ENCODE measurements at places on chromosomes 2 and 18. TPM values are rescaled to one million over a fixed set of nuclear protein-coding genes. Genes with fewer than 3 reads are reported as not detected.

Gene MROH2A
- not detected for polyA plus RNA-seq

Gene ABCG5
- not detected for polyA plus RNA-seq

Gene SOCS6
- polyA plus RNA-seq = 8.6 TPM

- no peak for DNase-seq
Observed at GRCh38 chr2:30040147-30040546, 106.7 kb upstream of the YPEL5 start.

- DNase-seq = no peak
Observed at GRCh38 chr2:120747281-120747680, 11.6 kb downstream of the GLI2 start.

DNA sequence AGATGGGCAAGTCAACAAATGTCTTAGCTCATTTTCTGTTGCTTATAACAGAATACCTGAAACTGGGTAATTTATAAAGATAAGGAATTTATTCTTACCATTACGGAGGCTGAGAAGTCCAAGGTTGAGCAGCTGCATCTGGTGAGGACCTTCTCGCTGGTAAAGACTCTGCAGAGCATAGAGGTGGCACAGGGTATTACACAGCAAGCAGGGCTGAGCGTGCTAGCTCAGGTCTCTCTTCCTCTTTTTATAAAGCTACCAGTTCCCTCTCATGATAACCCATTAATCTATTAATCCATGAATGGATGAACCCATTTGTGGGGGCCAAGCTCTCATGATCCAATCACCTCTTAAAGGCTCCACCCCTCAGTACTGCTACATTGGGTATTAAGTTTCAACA, 109.1 kb downstream of the CDK15 start:
- DNase-seq = no peak

DNA sequence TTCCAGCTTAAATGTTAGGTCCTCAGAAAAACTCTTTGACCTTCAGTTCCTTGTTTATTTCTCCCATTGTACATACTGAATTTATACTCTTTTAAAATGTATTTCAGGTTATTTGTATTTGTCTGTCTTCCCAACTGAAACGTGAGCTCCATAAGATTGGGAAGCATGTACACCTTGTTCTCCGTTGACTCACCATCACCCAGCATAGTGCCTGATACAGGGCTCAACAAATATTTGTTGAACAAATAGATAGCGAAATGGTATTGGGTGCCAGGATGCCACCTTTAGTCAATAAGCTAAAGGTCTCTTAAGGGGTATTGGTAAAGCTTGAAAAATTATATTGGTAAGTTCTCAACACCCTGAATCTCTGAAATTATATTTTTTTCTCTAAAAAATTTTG, 1841.3 kb upstream of the CELF4 start:
- no peak for DNase-seq

DNA sequence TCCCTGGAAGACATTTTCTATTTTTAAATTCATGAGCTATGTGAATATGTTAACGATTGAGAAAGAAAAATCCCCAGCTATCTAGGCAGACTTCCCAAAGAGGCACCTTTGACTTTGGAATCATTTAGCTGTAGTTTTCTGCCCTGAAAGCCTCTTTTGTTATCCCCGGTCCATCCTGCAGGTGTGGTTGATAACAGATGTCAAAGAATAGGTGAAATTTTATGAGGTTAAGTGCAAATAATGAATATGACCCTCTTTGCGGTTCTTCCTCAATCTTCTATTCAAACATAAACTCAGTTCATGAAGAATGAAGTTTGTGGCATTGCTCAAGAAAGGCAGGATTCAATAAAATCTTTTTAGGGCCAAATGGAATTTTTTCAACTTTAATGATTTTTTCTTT, 51.6 kb upstream of the ATP8B1 start:
- DNase-seq = no peak

DNA sequence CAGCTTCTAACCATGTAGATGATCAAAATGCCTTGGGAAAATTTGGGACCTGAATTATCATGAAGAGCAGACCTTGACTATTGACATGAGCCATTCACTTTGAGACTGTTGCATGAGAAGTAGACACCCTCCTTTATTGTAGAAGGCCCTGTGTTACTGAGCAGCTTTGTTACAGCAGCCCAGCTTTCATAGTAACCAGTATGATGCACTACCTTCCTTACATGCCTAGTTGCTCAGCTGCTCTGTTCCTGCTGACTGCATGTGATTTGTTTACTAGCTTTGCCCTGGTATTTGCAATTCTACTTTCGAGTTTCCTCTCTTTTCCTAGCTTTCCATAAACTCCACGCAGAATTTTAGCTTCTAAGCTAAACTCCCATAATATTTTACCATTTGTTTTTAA, 11.2 kb upstream of the FN1 start:
- DNase-seq = no peak

All from endothelial cell of umbilical vein (primary cell).